ENCODE measurements at places on chromosomes 7 and 10.

DNA sequence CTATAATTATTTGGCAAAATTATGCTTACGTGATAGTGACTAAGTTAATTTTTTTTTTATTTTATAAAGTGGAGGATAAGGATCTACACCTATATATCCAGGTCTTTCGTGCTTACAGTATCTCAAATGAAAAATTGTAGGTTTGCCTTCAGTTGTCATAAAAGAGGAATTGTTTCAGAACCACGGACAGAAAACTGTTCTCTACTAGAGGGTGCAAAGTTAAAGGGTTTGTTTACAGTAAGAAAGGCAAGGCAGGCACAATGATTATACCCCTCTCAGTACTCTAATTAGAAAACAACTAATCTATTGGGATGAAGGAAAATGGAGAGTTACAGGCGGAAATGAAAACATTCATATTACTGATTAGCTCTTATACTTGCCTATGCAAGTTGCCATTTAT, 1.5 kb downstream of the PCLO start:
- DNase-seq: no peak

DNA sequence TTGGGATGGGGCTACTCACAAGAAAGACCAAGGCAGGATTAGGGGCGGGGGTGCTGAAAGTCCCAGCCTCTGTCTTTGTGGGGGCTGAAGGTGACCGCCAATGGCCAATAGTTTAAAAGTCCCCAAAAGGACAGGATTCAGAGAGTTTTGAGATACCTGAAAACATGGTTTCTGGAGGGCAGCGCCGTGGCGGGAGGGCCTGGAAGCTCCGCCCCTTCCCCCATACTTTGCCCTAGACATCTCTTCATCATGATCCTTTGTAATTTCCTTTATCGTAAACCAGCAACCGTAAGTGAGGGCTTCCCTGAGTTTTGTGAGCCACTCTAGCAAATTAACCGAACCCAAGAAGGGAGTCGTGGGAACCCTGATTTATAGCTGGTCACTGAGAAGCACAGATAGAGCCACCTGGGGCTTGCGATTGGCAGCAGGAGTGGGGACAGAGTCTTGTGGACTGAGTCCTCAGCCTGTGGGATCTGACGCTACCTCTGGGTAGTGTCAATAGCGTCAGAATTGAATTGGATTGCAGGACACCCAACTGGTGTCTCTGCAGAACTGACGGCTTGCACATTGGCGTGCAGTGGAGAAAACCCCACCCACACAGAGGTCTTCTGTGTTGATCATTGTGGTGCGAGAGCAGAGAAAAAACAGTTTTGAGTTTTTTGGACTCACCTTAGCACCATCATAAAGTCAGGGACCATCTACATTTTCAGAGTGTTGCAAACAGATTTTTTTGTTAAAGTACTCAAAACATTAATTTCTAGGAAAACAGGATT, 169.3 kb downstream of the USP6NL start:
- no peak for DNase-seq

GRCh38 chr10:6083523-6084475, 5.0 kb upstream of the RBM17 start:
- DNase-seq: no peak

- DNase-seq: no peak
These were observed 141.8 kb upstream of the ASAH2 start for GRCh38 chr10:50392966-50393718.

- DNase-seq: no peak
These were observed 55.6 kb downstream of the CLIP2 start for GRCh38 chr7:74344786-74345185.

DNA sequence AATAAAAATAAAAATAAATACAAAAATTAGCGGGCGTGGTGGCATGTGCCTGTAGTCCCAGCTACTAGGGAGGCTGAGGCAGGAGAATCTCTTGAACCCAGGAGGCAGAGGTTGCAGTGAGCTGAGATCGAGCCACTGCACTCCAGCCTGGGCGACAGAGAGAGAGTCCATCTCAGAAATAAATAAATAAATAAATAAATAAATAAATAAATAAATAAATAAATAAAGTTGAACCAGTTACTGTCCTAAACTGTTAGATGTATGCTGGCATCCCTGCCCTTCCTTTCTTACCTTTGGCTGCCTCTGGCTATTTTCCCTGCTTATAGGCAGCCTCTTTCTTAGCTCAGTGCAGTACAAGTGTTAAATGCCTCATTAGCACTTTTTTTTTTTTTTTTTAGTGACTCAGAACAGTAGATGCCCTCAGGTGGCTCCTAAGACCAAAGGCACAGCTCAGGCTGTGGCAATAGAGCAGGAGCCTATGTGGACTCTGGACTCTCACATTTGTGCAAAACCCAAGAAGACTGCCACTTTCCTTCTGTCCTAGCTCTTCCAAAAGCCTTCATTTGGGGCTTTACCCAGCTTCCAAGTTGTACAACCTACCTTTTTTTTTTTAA, 30.6 kb upstream of the CABCOCO1 start:
- DNase-seq: no peak

DNA sequence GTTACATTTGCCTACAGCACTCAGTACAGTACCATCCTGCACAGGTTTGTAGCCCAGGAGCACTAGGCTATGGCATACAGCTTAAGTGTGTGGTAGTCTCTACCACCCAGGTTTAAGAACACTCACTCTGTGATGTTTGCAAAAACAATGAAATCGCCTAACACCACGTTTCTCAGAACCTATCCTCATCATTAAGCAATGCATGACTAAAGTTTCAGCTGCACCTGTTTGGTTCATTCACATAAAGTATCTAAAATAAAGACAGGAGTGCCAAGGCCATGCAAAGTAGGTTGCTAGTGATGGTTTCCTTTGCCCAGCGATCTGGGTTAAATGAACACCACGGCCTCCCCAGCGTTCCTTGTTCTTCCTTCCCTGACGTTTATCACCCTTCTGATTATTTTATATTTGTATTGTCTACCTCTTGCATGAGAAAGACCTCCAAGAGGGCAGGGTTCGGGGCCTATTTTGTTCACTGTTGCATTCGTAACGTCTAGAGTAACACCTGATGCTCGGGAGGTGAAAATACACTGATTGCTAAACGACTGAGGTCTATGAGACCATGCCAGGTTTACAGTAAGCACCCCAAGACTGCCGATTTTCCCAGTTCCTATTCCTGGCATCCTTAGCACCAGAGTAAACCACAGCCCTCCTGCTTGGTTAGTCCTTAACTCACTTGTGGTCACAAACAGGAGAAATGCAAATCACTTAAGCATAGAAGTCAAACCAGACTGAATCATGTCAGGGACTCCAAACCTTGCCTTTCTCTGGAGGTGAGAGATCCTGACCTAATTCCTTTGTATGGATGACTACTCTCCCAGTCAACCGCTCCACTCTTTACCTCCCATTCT, 204.1 kb upstream of the NFE2L3 start:
- DNase-seq: no peak

DNA sequence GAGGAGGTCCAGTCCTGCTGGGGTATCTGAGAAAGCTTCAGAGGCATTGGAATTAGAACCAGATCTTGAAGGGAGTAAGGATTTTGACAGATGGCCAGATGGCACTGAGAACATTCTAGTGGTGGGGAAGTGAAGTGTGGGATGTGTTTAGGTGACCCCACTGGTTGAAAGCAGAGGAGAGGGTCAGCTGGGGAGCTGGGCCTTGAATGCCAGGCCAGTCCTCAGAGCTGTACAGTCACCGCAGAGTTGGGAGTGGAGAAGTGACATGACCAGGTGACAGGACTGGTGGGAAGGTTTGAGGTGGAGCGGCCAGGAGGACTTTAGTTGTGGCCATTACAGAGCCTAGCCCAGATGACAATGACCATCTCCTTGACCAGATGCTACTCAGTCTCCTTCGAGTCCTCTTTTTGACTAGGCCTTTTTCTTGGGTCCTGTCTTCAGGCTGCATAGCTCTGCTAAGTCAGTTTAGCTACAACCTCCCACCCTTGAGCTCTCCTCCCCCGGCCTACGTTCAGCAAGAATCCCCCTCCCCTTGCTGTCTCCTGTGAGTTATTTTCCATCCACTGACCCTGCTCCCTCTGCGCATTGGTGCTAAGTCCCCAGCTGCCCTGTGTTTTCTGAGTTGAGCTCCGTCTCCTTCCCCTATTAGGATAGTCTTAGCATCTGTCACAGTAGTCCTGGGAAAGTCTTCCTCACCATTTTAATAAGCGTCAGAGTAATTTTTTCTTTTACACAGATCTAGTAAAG, 56.3 kb downstream of the CCNY start:
- no peak for DNase-seq

DNA sequence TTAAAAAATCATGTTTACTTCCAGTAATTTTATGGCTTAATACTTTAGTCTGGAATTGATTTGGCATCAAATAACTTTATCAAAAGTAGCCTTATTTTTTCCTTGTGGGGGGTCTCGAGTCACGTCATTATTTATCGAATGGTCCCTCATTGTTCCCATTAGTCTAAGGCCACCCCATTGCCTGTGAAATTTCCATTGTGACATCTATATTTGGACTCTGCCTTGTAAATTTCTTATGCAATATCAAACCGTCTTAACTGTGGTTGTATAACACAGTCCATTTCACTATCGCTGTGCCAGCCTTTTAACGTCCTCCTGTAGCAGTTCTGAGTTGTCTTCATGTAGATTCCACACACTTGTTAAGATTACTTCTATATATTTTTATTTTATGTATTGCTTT, 103.9 kb upstream of the RET start:
- no peak for DNase-seq

DNA sequence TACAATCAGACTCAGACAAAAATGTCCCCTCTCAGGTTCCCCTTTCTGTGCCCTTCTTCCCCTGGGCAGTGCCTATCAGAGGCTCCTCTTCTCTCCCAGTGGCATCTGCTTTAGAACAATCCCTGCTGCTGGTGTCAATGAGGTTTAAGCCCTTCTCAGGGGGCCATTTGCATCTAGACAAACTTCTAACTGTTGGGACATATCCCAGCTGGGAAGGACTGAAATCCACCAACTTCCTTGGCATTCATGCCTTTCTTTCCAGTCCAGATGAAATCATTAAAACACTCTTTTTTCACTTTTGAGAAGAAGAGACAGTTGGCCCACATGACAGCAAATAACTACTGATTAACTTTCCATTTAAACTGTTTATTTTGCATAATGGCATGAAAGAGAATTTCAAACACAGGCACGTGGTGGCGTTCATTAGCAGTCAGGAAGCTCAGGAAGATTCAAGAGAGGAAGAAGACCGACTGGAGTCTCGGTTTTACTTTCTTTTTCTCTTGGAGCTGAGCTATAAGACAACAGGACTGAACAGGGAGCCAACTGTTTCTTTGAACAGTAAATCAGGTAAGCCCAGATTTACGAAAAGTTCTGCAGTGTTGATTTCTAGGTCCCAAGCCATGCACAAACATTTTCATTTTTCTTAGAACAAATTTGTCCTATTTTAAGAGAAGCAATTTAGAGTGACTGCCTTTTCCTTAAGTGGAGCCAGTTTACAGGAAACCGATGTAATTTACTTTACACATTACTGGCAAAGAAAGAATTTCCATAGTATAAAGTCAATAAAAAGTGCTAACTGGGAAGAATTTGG, at the start of gene GIMAP2:
Gene GIMAP2, plus strand, starts transcription at position 488 of the 811 bp plus-strand sequence. CDS start 1,354 bp downstream, outside the sequence.
- no peak for DNase-seq

- peak; percentile 31 for DNase-seq
These were observed at the start of gene LDB1 for GRCh38 chr10:102120142-102120990. Gene LDB1 (minus strand): TSS chr10:102120368. CDS start chr10:102120110, 258 bp downstream.

DNA sequence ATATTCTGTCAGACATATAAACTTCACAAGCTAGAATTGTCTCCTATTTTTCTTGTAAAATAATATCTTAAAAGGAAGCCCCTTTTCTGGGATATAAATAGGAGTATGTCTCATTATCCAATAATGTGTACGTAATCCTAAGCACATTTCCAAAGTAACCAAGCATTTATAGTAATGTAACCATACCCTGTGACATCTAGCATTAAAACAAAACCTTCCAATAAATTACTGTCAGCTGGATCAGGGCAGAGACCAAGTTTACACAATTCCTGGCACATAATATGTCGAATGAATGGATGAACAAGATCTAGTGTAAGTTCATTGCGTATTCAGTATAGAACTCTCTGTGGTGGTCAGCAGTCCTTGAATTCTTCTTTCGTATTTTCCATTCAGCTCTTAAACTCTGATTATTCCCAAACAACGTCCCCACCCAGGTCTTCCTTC, 14.3 kb downstream of the CPED1 start:
- no peak for DNase-seq

DNA sequence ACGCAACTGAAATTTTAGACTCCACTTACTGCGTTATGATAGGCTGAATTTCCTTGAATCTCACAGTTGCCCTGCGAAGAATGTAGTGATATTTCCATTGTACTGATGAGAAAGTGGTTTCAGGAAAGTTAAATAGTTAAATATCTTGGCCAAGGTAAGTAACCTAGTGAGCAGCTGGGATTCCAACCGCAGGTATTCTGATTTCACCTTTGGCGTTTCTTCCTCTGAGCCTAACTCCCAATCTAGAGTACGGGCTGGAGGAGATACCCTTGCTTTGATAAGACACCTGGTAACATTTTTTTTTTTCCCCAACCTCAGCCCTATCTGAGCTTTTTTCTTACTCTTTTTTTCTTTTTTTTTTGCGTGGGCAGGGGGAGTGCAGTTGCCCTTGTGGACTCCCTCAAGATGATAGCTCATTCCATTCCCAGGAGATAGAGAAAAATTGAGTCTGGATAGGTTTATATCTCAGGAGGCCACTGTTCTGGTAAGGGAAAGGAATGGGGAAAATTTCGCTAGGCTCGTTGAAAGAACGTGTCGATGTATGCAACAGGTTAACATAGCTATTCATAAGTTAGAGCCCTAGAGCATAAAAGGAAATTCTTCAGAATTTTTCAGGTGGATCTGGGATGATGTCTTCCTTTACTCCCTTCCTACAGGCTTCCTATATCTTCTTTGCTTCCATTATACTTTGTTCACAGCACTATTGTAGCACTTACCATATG, 3.1 kb upstream of the TAS2R38 start:
- DNase-seq: no peak

DNA sequence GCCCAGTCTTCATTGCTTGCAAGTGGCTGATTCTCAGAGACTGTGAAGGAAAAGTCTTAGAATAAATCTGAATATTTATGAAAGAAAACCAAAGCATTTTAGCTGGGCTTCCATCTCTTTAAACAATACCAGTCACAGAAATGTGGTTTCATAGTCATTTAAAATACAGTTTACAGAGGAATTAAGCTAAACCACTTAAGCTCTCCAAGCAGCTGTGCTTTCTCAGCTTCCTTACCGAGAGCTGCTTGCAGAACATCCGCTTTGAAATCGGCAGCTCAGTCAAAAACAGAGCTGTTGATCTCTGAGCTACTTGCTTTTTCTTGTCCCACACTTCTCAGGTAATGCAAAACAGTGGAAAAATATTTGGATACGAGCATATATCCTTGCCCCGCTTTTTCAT, 134.5 kb downstream of the DYNC1I1 start:
- no peak for DNase-seq

- DNase-seq: no peak
These were observed 1.5 kb downstream of the ANKRD61 start for GRCh38 chr7:6032641-6033040.

Measured in stimulated activated CD4-positive, alpha-beta T cell treated with anti-CD3 and anti-CD28 coated beads, TNF-alpha, amount 100 ng/mL, for 1 hour (primary cell).